ENCODE measurements at places on chromosomes 2 and 18.

DNA sequence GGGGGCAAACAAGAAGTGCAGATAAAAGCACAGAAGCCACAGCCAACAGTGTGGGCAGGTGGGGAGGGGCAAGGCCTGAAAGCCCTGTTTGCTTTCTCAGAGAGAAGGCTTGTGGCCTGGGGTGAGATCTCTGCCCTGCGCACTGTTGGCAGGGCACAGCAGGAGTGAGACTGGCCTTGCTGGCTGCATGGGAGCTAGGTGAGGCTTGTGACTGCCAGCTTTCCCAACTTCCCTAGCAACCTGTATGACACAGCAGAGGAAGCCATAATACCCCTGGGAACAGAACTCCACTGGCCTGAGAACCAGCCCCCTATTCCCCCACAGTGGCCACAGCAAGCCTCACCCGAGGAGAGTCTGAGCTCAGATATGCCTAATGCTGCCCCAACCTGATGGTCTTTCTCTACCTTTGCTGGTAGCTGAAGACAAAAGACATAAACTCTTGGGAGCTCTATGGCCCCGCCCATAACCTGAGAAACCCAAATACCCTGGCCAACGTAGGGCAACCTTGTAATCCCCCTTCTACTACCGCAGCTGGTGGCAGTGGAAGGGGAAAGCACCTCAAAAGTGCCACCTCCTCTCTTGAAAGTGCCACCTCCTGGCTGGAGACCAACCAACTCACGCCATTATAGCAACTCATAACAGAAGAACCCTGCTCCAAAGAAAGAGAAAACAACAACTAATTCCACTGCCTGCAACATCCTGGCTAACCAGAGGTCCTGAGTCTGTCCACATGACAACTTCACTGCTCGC, 44.4 kb downstream of the LCT start:
- no peak for DNase-seq

- DNase-seq, result no peak
Measured at GRCh38 chr2:9919512-9919911, 32.0 kb upstream of the GRHL1 start.

DNA sequence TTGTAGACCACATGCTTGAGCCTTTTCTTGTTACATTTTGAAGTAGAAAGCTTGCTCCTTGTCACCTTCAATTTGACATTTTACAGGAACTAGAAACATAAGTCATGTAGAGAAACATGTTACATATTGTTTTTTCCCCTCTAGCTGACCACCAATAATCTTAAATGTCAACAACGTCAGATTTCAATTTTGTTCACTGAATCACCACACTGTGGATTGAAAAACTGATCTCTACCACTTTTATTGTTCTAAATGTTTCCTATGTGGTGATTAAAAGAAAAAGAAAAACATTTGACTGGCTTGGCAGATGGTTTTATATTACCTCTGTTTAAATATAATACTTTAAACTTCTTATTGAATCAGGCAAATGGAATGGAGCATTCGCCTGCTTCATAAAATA, 87.7 kb downstream of the DSEL start:
- no peak for DNase-seq

DNA sequence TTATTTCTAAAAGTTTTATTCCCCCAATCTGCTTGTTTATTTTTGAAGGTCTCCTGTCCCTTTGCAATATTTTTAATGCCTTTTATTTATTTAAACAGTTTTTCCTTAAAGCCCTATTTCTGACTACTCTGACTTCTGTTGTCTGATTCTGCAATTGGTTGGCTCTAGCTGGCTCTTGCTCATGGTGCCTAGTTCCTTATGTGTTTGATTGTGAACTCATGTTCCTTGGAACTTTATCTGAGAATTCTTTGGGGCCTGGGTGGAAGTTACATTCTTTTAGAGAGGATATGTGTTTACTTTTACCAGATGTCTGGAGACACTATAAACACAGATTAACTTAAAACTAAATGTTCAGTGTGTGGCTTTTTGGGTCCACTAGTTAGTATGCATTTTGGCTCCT, 175.9 kb downstream of the DYSF start:
- DNase-seq, result no peak

GRCh38 chr2:11771971-11772615, 25.7 kb downstream of the LPIN1 start:
- DNase-seq, result no peak

DNA sequence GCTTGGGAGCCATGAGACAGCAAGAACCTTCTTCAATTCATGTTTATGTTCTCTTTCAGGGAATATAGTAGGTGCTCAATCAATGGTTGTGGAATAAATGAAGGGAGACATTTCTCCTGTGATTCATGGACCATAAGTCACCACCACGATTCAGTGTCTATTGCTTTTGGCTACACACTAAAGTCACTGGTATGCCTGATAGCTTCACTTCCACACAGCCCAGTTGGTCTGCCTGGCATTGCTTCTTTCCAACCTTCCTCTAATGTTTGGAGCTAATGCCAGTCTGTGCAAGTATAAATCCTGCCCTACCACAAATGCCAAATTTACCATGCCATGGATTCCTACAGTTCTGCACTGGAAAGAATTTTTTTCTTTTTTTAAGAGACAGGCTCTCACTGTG, 1.3 kb upstream of the CXCR1 start:
- no peak for DNase-seq

GRCh38 chr18:573385-573784, 6.8 kb upstream of the CETN1 start:
- no peak for DNase-seq

DNA sequence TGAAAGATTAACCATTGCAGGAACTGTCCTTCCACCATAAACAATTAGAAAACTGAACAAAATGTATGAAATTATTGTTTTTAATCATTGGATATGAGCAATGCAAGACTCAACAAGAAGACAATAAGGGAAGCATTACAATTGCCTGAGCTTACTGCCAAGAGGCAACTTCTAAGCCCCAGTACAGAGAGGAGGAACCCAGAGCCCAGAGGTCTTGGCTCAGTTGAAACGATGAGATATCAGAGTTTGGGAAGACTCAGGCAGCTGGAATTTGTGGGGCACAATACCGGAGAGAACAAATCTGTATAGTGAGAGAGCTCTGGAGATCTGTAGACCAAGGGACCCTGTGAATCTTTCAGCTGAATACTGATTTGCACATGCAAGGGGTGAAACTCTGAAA, 80.6 kb upstream of the ZFP36L2 start:
- DNase-seq, result no peak

GRCh38 chr2:208820014-208820688, 413.6 kb downstream of the PTH2R start:
- DNase-seq, result no peak

DNA sequence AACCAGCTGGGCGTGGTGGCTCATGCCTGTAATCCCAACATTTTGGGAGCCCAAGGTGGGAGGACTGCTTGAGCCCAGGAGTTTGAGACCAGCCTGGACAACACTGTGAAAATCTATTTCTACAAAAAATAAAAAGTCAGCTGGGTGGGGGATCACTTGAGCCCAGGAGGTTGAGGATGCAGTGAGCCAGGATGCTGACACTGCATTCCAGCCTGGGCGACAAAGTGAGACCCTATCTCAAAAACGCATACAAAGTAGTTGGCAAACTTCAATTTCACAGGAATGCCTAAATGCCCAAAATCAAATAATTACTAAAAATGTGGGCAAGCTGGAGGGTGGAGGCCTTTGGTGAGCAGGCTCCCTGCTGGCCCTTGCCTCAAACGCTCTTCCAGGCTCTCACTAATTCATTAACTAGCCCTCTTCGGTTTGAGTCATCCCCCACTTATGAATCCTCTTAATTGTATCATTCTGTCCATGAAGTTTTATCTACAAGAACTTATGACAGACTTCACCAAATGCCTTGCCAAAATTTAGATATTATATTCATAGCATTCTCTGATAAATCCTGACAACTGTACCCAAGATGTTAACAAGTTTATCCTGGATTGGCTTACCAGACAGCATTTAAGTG, 68.7 kb upstream of the ZFP36L2 start:
- DNase-seq, result no peak

DNA sequence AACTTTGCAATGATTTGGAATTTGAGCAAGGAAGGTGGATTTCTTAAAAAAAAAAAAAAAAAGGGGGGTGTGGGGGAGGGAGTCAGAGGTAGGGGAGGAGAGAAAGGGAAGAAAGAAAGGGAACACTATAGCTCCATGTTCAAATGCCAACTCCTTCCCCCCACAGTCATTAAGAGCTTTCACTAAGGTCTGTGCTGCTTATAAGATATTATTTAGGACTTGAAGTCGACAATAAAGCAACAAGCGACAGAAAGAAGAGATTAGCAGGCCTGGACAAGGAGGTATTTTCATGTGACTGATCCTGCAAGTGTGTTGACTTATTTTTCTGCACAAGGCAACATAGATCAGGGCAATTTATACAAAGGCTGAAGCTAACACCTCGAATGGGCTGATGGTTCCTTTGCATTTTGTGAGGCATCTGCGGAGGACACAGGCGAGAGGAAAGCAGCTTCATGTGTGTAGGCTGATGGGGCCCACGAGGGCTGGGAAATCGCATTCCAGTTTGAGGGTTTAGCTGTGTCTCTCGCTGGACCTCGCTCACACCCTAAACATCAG, 382.0 kb downstream of the SOX11 start:
- DNase-seq, result no peak

- DNase-seq, result no peak
Measured at GRCh38 chr18:45081566-45082181, 401.0 kb downstream of the SETBP1 start.

DNA sequence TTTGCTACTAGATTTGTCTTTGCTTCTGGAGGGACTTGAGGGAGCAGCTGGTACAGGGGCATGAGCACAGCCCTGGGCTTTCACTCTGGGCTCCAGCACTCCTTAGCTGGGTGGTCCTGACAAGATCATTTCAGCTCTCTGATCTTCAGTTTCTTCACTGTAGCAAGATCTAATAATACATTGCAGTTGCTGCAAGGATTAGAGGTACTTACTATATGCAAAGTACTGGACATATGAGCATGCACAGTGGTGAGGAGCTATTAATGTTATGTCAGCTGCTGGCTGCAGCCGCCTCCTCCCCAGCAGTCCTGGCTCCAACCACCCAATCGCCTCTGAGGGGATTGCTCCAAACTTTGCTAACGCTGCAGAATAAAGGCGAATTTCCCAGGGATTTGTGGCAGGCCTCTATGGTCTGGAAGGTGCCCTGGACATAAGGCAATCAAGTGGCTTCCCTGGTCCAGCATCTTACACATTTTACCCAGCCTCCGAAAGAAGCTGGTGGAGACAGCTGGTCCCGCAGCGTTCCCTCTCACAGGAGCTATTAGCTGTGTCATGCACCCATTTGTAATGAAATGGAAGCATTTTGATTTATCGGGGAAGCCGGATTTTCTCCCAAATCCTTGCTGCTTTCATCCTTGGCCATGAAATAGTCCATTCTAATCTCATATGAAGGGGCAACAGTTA, 96.7 kb downstream of the RHOB start:
- DNase-seq, result no peak
